HTR-8/SVneo (cell line): ENCODE measurements at places on chromosomes 1 and 21.

GRCh38 chr21:42413500-42413899 is 9.8 kb downstream of the UBASH3A start:
- no peak for DNase-seq

- DNase-seq: no peak
Measured at GRCh38 chr1:53176452-53177208, 20.0 kb upstream of the CPT2 start.

DNA sequence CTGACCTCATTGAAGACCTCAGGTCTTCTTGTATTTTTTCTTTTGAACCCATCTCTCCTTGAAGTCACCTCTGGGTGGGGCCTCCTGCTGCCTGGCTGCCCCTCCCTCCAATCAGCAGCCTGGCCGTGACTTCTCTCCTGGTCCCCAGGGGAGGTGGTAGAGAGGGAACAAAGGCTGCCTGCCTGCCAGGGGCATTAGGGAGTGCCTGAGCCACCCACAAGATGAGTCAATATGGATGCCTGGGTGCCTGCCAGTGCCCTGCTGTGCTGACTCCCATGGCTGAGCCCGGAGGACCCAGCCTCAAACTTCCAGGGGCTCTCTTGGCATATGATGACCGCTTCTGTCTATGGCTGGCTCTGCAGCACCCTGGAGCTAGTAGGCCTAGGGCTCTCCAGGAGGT is 5.3 kb upstream of the CDCP2 start:
- no peak for DNase-seq

DNA sequence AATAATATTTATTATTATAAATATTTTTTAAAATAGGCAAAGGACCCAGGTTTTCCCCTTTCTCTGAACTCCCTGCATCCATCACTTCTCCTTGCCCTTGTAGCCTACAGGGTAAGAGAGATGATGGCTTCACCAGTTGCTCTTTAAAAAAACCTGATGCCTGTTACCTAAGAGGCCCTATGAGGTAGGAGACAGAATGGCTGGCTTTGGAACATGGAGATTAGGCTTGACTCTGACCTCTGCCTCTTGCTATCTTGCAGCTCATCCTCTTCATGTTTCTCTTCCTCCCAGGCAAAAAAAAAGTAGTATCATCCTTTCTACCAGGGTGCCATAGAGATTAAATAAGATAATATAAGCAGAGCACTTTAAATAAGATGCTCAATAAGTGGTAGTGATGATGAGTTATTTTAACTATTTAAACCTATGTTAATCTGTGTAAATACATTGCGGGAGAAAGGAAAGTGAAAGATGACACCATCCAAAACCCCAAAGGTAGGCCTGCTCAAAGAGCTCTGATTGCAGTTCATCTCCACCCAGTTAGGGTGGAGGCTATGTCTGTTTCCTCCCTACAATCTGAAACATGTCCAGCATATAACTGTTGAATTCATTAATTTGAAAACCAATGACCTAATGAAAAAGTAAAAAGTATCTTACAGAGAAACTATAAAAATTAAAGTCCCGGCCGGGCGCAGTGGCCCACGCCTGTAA is 51.8 kb downstream of the RGS2 start:
- no peak for DNase-seq

GRCh38 chr1:201730611-201731010 is 98.3 kb upstream of the IPO9 start:
- DNase-seq: no peak

DNA sequence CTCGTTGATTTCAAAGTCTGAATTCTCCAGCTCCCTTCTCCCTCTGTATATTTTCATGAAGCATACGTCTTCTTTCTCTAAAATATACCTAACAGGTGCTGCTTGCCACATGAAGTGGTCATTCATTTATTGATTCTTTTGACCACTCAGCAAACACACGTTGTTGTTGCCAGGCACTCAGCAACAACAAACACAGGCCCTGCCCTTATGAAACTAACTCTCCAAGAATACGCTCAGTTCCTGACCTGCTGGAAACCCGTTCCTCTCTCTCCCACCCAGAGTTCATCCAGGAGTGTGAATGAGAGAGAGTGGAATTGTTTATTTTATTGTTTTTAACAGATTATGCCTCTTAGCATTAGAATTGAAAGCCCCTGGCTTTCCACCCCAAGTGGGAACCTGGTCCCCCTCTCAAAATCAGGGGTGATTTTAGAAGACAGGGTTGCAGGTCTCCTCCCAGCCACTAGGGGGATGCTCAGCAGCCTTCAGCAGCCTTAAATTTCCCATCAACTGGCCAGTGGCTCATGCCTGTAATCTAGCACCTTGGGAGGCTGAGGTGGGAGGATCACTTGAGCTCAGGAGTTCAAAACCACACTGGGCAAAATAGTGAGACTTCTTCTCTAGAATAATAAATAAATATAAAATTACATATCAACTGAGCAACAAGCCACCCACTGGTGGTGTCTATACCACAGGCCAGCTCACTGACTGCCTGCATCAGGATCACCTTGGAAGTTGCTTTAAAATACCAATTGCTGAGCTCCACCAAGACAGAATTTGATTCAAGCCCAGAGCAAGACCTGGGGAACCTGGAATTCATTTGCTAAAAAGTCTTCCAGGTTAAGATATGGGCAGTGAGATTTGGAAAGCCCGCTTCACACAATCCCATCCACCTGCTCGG is 181.0 kb upstream of the KLHDC7A start:
- DNase-seq: no peak

DNA sequence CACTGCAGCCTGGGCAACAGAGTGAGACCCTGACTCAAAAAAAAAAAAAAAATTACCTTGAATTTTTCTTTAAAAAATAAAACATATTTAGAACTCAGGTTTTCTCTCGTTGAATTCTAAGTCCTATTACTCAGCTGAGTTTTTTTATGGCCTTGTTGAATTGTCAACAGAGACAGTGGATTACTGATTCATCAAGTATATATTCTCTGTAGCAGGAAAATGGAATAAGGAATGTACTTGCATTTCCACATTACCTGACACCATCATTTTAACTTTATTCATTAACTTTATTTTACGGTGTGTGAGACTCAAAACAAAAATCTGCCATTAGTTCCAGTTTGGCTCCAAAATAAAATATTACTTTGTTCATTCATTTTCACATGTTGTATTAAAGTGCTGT is 53.8 kb upstream of the APP start:
- no peak for DNase-seq

DNA sequence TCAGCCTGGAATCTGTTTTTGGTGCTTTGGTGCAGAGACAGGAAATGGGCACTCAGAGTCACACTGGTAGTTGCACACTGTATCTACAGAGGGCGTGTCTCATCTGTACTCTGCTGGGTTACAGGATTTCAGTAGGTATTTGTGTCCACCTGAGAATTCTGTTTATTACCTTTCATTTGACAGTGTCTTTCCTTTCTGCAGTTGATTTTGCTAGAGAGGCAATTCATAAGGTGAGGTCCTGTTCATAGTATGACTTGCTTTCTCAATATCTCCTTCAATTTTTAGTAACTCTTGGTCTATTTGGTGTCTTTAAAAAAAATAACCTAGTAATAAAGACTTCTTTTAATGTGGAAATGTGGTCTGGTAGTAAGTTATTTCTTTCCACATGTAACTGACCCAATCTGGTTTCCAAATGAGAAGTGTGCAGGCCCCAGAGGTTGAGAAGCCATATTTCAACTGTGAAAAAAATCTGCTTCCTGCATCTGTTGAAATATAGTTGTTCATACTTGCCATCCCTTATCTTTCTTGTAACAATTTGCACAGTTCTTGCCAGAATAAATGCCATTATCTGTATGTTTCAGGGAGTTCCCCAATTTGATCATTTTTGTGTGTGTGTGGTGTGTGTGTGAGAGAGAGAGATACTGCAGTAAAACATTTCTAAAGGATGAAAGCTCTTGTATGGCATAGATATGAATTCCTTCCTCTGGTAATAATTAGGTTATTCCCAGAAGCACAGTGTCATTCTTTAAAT is 78.4 kb upstream of the DNAJC6 start:
- no peak for DNase-seq

GRCh38 chr1:7507285-7508019 is 263.6 kb upstream of the VAMP3 start:
- no peak for DNase-seq

- DNase-seq: no peak
Measured at GRCh38 chr21:46605767-46606426, 1.0 kb upstream of the S100B start.

- DNase-seq: no peak
Measured at GRCh38 chr1:8065369-8065768, 39.3 kb upstream of the ERRFI1 start.

DNA sequence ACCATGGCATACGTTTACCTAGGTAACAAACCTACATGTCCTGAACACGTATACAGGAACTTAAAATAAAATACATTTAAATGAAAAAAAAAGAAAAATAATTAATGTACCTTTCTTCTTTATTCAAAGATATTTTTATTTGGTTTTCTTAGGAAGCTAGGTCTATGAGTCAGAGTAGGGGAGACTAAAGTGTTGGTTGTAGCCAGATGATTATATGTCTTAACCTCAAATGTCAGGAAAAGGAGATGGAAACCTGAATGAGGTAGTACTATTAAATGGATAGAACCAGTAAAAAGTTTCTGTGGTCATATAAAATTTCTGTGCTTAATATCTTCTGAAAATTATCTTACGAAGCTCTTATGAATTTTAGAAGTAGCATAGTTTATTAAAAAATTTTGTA is 275.8 kb downstream of the KCTD3 start:
- DNase-seq: no peak

DNA sequence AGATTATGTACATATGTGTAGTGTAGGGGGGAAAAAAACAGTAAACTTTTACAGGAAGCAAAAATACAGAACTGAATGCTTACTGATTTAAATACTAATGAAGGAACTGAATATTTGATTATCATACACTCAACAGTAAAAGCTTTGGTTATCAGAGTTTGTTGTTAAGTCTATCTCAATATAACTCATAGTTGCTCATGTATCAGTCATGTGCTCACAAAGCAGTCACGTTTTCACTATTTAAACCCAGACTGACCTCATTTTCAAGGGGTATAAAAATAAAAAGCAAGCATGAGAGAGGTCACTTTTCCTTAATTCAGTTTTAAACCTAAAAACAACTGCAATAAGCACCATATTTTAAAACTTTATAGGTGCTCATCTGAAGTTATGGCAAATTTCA is 6.9 kb upstream of the NRAS start:
- DNase-seq: no peak

GRCh38 chr1:15946571-15947381 is 29.1 kb downstream of the ZBTB17 start:
- DNase-seq: no peak

GRCh38 chr1:17673329-17674072 is 81.6 kb upstream of the ACTL8 start:
- no peak for DNase-seq

- DNase-seq: no peak
Measured at GRCh38 chr1:244246334-244246733, 195.3 kb downstream of the ZBTB18 start.
